ENCODE measurements at places on chromosomes 5 and 9.

GRCh38 chr5:99033014-99033900 lies 104.5 kb upstream of the CHD1 start:
- no peak for DNase-seq

DNA sequence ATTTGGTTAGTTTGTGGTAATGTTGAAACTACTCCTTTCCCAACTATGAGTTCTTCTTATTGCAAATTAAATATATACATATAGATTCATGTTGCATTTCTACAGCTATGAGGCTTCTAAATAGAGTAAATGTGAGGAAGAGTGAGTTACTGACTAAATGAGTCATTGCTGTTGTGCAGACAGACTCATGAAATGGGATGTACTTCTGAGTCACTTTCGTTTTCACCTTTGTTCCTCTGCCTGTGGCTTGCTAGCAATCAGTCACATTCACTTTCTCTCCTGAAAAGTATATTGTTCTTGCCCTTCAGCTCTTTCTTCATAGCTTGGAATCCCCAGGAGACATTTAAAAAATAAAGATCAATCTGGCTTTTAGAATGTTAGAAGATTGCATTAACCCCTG lies 295.5 kb upstream of the SMC2 start:
- no peak for DNase-seq

DNA sequence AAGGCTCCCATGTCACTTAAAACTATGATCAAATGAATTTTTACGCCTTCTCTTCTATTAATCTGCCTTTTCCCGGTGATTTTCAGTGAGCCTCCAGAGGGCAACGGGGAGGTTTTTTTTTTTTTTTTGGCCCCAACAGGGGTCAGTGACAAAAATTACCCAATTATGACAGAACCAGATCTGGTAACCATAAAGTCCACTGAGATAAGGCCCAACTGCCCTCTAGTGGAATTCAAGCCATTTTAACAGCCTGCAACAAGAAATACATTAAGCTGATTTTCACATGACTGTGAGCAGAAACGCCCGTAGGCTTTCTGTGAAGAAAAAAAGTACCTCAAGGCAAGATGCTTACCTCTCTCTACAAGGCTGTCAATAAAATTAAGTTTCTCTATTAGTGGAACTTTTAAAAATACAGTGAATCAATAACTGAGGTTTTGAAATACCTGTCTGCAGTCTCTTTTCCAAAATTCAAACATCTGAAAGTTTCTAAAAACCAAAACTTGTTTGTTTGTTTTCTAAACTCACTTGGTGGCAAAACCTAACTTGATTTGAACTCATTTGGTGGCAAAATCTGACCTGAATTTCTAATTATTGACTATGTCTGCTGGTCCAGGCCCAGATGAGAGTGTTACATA lies 49.7 kb upstream of the FST start:
- no peak for DNase-seq

GRCh38 chr9:87640385-87640795 lies 85.5 kb upstream of the CTSL start:
- no peak for DNase-seq

- DNase-seq = no peak
Observed at GRCh38 chr5:38494763-38495162, 61.7 kb downstream of the LIFR start.

DNA sequence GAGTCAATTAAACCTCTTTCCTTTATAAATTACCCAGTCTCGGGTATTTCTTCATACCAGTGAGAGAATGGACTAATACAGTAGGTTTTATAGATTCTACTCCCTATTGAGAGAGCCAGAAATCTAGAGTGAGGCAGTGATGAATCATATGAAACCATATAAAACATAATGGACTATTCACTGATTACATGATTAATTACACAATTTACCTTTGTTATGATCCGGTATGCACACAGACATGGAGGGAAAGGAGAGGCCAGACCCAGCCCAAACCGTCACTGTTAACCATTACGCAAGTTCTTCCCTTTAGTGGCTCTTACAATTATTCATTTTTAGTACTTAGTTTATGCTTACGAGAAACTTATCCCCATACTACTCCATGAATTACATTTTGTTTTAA lies 205.0 kb downstream of the DNAH5 start:
- DNase-seq = no peak

GRCh38 chr9:127316586-127317323 lies 52.2 kb downstream of the GARNL3 start:
- no peak for DNase-seq

DNA sequence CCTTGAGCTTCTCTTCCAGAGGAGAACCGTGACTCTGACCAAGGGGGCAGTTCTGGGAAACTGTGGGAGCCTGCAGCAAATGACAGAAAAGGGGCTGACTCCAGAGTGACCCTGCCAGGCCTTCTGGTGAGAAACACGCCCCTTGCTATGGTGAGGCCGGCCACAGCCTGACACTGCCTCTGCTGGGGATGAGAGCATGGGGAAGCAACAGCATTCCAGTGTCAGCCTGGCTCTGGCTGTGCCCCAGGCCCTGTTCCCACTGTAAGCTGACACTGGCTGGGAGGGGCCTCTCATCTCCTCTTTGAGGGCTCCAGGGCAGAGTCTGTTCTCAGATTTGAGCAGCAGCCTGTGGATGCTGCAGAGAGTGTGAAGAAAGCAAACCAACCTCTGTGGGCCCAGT lies 180.0 kb upstream of the IL12B start:
- DNase-seq = no peak

DNA sequence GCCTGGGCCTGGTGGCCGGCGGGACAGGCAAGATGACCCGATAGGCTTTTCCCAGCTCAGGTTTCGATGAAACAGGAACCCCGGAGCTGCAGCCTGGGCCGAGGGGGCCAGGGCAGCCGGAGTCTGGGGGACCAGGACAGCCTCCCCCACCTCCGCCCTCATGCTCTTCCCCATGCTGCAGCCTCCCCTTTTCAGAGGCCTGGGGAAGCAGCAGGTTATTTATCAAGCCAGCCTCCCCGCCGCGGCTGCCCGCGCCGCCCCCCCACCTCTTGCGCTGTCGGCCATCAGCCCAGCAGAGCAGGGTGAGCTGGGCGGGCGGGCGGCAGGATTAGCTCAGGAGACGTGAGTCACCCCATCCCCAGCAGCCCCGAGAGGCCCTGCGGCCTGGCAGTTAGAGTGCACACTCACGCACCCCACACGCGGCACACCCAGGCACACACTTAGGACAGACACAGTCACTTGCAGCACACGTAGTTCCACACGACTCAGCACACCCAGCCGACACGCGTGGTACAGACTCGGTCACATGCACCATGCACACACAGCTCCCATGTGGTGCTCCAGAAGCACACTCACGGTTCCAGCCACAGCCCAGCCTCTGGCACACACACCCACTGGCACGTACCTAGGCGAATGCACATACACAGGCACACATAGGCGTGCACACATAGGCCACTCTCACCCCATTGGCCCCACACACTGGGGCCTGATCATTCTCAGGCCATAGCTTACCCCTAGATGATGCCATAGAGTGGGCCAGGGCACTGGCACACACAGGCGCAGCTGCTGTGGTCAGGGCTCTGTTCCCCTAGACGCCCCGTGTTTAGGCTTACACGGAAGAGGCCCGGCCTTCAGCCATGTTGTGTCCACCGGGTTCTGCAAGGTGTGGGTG lies 13.0 kb downstream of the CXXC5 start:
- no peak for DNase-seq

GRCh38 chr9:99105152-99106043 lies 485 bp downstream of the TGFBR1 start:
- DNase-seq = peak; percentile 40

DNA sequence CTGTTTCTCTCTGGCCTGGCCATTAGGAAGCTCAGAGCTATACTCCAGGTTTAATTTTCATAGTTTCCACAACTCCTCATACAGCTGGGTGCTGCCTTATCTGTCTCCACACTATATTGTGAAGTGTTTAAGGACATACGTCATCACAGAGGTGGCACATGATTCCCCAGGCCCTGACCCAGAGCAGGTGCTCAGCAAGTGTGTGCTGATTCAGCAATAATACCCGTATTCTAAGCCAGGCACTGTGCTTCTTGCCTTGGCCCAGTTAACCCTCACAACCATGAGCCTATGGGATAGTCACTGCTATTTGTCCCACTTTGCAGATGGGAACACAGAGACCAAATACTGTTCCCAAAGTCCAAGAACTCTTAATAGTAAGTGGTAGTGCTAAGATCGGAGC lies 93.5 kb upstream of the SMIM23 start:
- DNase-seq = no peak

DNA sequence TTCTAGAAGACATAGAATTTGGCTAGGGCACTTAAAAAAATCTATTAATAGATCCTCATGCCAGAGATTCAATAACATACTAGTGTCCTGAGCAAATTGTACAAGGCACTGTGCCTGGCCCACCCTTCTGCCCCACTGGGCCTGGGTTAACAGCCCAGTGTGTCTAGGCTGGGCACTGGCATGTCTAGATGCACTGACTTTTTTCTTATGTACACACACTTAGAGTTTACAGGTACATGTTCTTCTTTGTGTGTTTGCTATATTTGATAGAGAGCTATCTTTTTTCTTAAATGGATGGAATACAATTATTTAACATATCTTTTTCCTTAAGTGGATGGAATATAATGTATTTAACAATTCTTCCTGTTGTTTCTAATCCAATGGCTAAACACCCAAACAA lies 241.5 kb downstream of the AUH start:
- DNase-seq = no peak

- DNase-seq = no peak
Observed at GRCh38 chr5:59287884-59288283, 605.6 kb downstream of the PDE4D start.

DNA sequence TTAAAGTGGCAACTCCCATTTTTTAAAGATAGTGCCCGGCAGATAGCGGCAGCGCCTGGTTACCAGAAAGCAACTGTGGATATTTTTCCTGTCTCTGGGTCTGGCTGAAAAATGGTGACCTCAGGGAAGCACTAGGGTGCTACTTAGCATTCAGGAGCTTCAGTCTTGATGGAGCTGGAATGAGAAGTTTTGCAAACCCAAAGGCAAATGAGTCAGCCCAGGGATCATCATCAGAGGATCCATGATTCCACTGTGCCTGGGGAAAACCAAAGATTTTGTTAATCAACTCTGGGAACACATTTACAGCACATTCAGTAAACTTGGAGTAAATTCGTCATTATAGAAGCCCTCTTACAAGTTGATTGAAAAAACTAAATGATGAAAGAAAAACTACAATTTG lies 26.7 kb downstream of the F2R start:
- DNase-seq = no peak

- no peak for DNase-seq
Observed at GRCh38 chr9:2151171-2151570, 136.0 kb downstream of the SMARCA2 start.

DNA sequence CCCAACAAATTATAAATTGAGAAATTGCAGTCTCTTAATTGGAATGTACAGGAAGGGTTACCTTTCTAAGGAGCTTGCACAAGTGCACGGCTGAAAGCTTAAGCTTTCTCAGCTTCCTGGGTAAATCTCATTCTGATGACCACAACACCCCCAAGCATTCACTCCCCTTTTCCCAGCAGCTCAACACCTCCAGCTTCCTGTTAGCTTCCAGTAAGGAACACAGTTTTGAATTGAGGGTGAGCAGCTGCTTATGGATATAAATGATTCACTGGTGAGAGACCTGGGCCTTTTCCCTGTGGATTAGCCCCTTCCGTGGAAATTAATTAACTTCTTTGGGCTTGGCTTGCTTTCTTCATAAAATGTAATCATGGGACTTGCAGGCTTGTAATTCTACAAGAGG lies 101.2 kb downstream of the SLC28A3 start:
- no peak for DNase-seq

- DNase-seq = no peak
Observed at GRCh38 chr9:110810262-110810976, 141.8 kb downstream of the MUSK start.

GRCh38 chr9:111961575-111961974 lies 65.0 kb downstream of the UGCG start:
- no peak for DNase-seq

GRCh38 chr9:121331992-121332685 lies 37.9 kb downstream of the STOM start:
- no peak for DNase-seq

- no peak for DNase-seq
Observed at GRCh38 chr9:134384811-134385479, 58.7 kb downstream of the RXRA start.

DNA sequence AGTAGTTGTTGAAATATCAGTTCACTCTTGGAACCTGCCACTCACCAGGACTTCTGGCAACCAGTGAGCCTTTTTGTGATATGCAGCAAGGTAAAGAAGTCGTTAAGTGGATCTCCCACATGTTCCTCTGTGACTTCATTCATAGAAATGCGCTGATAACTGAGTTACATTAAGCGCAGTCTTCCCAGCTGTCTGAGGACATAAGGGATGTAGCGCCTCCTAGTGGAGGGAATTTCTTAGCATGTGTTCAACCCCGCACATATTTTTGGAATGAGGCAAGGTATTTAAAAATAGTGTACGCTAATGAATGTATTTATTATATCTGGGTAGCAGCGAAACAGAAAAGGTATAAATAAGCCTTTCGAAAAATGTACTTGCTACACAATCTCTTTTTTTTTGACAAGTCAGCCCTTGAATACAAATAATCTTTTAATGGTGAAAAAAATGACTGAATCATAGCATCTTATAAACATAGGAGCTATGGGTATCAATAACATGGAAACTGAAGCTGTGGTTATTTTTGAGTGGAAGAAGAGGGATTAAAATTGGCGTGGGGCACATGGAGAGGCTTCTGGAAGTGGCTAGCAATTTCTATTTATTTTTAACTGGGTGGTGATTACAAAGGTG lies 38.0 kb downstream of the PALM2AKAP2 start:
- DNase-seq = no peak

GRCh38 chr9:97307500-97308163 lies at the start of gene CCDC180:
TSS of gene CCDC180 (plus strand) at chr9:97307659. CDS start at chr9:97308064, 405 bp downstream.
- no peak for DNase-seq

GRCh38 chr5:151100681-151101080 lies 19.8 kb upstream of the TNIP1 start:
- no peak for DNase-seq

DNA sequence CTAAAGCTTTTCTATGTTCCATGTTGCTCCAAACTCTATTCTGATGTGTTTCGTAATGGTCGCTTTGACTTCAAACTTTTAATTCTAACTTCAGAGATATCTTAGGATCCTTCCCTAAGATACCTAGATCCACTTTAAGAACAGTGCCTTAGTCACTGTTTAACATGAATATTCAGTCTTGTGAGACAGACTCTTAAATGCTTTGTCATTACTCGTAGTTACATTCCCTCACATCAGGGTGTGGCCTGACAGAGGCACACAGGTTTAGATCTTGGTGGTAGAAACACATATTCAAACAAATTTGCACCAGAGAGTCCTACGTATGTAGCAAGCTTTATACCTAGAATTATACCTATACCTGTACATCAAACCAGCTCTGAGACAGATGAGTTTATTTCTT lies 687.0 kb upstream of the C9orf72 start:
- no peak for DNase-seq

- DNase-seq = no peak
Observed at GRCh38 chr5:115072266-115073064, 97.2 kb downstream of the TRIM36 start.

GRCh38 chr5:179343719-179344430 lies 1.4 kb downstream of the ADAMTS2 start:
- no peak for DNase-seq

DNA sequence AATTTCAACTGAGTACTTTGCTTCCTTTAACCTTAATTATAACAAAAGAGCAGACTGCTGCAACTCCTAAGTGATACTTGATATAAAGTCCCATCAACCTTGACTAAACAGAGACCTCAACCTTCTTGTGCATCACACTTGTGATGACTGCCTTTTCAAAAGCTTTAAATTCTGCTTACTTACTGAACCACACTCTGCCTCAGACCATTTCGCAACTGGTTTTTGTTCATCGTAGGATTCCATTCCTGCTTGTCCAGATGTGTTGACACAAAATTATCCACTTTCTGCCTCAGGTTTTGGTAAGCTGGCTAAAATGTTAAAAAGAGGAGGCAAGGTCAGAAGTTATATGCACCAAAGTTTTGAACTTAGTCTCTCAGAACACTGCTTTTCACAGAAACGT lies 3.5 kb downstream of the BOD1 start:
- DNase-seq = no peak
